ENCODE measurements at places on chromosomes 4 and X.

DNA sequence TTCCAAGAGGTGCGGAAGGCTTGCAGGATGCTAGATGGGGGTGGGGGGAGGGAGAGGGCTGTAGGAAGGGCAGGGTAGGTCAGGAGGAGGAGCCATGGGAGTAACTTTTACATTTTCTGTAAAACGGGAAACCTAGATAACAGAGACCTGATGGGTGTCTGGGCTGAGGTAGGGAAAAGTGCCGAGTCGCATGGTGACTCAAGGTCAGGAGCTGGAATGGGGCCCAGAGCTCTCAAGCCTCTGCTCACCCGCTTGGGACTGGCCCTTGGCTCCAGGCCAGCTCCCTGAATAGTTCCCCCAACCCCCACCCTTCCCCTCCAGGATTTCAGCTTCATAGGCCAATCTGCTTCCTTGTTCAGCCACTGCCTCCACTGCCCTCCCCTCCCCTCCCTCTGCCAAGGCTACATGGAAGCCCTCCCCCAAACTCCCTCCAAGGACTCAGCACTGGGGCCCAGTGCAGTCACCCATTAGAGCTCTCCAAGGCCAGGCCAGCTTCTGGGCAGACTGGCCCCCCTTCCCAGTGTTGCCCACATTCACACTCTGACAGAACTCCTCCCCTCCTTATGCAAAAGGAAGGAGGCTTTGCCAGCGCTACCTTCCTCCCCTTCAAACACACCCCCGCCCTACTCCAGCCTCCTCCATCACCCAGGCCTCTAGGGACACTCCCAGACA, 43.6 kb downstream of the TSC22D3 start:
- DNase-seq = peak; percentile 62

- no peak for DNase-seq
Measured at GRCh38 chr4:52868133-52868532, 6.0 kb downstream of the RASL11B start.

DNA sequence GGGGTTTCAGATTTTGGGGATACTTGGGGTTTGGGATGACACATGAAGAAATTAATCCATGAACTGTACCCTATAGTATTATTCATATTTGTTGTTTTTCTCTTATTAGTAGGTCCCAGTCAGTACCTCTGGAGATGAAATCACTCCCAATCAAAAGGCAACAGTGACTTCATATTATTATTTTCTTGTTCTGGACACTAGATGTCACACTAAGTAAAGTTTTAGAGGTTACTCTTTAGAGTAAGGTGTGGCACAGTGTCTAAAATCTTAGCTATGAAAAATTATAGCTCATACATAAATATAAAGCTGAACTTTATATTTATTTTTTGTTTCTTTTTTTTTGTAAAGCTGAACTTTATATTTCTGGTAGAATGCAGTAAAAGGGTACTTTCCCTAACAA, 35.1 kb downstream of the FAM114A1 start:
- peak; percentile 32 for DNase-seq

DNA sequence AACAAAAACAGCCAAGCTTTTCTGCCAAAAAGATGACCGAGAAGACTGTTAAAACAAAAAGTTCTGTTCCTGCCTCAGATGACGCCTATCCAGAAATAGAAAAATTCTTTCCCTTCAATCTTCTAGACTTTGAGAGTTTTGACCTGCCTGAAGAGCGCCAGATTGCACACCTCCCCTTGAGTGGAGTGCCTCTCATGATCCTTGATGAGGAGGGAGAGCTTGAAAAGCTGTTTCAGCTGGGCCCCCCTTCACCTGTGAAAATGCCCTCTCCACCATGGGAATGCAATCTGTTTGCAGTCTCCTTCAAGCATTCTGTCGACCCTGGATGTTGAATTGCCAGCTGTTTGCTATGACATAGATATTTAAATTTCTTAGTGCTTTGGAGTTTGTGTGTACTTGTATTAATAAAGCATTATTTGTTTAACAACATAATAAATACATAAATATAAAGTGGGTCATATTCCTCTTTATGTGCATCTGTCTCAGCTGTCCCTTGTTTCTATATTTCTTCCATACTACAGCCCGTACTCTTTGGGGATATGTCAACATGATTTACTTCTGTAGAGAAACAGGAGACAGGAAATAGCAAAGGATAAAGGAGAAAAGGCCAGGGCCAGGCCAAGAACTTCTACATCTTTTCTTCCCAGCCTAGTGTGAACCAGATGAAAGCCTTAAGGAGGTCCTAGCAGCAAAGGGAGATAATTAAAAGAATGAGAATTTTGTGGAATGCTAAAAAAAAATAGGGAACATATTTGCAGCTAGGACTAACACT, 667 bp downstream of the PTTG2 start:
- DNase-seq = no peak

DNA sequence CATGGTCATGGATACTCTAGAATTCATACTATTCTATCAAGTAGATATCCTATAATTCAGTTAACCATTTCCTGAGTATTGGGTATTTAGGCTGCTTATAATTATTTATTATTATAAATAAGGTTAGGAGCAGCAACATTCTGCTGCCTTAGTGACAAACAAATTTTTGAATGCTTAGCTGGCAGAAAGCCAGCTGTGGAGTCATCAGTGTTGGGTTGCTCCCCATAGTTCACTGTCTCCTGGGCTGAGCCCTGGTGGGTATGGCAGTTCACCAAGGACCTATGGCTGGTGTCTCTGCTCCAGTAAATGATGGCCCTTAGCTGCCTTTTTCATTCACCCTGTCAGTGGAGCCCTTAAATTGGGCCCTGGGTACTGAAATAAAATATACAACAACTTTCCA, 61.8 kb downstream of the SMARCA5 start:
- DNase-seq = no peak

DNA sequence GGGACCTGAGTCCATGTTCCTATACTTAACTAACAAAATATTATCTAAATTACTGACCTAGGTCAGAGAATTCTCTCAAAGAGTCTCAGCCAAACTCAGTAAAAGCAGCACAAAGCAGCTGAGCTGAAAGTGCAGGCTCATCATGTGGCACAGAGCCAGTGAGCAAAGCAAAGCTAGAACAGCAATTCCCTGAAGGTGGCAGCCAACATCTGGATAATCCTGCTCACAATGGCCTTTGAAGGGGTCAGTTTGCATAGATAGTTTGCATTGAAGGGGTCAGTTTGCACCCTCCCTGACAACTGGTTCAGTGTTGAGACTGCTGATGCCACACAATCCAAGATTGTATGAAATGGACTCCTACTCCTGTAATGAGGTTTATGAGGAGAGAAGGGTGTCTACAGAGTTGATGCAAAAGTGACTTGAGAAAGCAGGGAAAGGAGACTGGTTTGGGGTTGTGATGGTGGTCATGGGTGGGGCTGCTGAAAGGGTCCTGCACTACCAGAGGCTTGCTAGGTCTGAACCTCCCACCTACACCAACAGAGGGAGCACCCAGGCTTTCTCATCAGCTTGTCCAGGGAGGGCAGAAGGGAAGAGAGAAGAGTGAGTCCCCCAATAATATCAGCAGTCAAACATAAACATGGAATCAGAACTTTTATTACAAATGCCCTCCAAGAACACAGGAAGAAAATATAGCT, 39.7 kb downstream of the TRIM61 start:
- no peak for DNase-seq

DNA sequence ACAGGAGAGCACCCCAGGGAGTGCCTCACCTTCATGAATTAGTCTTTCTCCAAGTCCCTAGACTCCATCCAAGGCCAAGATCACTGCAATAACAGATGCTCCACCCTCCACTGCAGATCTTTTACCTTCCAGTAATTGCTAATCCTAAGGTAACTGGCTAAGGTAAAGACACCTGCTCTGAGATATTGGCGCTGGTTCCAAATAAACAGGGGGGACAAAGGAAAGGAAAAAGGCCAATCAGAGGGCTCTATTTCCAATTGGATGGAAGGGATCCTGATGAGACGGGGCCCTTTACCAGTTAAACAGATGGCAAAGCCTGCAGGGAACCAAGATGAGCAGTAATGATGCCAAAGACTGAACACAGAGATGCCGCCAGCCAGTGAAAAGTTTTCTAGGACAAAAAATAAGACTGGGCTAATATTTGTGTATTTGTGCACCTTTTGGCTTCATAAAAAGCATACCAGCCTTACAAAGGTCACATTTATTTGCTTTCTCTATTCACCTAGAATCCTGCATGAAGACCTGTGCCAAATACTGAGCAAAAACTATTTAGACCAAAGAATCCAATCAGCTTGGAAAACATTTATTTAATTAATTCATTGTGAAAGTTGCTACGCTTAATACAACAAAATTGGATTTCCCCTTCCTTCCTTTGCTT, 148.5 kb downstream of the PPP3CA start:
- DNase-seq = no peak

- DNase-seq = peak; percentile 25
Measured at GRCh38 chr4:95835672-95836071, 4.2 kb upstream of the PDHA2 start.

GRCh38 chr4:176277162-176277904, 8.3 kb upstream of the ASB5 start:
- peak; percentile 57 for DNase-seq

DNA sequence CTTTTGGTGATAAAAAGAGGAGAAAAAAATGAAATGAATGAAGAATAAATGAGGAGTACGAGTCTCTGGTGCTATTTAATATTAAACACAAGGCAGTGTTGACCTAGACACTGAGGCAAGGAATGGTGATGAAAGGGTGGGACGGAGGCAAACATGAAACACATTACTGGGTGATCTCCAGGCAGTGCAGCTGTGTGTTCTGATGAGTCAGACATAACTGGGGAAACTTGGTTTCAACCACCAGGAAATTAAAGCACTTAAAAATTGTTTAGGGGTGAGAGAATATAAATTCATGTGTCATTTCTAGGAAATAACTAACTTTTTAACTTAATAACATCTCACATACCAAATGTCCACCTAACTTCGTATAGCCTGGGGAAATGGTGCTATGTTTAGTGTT, 19.7 kb upstream of the CXCL6 start:
- peak; percentile 3 for DNase-seq

DNA sequence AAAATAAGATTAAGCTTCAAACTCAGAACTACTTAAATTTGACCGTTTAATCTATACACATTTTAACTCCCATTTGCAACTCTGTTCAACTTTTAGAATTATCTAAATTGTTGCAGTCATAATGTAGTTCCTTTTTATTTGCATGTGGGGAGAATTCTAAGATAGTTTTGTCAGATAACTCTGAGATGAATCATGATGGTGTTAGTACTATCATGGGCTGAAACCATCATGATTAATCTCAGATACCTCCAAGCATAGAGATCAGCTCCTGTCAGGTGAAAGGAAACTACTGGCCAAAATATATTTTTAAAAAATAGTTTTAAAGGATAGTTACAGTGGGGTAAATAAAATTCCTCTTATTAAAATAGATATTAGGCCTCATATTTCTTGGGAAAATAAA, 39.0 kb downstream of the FBXO8 start:
- no peak for DNase-seq

DNA sequence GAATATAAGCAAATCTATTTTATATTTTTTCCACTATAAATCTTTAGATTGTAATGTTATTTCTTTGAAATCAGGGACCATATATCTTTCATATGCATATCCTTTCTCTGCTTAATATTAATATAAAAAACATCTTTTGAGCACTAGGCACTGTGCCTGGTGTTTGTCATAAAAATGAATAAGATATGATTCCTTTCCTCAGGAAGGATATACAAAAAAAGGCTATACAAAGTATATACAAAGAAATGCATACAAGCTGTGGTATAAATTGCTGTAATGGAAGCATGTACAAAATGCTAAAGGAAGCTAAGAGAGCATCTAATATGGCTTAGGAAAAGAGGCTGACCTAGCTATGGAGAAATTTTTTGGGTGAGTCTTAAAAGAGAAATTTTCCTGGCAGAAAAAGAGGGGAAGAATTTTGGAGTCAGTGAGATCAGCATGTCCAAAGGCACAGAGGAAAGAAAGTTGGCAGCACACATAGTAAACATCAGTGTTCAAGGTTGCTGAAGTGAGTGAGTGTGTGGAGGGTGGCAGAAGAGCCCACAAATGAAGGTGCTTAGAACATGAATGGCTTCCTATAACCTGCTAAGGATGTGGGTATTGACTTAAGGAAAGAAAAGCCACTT, 500.0 kb downstream of the SPRY1 start:
- no peak for DNase-seq

DNA sequence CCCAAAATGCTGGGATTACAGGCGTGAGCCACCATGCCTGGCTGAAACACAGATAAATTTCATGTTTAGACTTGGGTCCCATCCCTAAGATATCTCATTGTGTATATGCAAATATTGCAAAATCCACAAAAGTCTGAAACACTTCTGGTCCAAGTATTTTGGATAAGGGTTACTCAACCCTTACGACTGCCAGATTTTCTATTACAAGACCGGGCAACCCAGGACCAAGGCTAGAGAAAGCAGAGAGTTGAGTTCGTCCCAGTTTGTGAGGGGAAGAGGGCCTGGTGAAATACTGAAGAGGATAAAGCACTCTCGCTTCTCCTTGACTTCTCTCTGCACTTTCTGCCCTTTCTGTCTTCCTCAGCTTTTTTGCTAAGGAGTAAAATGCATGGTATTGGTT, 34.5 kb downstream of the ZFX start:
- DNase-seq = no peak

DNA sequence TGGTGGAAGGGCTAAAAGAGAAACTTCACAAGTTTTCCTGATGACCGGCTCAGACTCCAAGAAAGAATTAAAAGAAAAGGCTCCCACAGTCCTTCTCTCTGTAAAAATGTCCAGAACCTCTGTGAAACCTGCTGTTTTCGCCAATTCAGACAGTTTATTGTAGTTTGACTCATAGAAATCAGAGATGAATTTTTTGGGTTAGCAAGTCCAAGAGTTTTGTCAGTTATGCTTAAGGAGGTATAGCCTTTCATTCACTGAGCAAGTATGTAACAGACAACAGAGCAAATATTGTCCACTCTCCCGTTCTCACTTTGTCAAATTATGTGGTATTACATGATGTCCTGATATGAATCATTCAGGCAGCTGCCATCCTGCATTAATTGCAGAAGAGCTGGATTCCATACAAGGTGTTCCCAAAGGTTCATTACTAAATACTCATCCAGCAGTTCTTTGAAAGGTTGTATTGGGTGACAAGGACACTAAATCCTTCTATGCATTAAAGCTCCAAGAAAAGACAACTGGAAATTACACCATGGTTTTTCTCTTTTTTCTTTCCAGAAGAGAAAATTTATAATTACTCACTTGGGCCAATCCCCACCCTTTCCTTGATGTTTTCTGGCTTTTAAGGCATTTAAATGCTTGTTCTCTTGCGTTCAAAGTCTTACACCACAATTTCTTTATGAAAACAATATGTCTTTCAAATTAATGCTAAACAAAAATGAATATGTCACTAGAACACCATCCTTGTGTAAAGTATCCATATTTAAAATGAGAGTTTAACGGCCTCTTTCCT, 30.0 kb upstream of the PLAC1 start:
- DNase-seq = no peak

DNA sequence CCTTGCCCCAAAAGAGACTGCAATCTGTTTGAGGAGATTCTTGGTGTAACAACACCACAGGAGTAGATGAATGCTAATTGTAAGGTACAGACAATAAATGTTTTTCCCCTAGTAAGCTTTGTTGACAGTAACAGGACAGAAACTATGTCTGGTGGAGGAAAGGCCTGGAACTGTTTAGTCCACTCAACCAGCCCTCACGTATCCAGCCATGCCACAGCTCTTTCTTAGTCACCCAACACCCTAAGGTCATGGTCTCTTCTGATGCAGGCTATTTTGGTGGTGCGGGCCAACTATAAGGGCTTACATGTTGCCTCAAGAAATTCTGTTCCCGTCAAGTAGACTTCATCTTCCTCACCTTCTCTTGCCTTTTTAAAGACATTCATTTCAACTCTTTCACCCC, 75.9 kb upstream of the GAB1 start:
- DNase-seq = no peak

Data from LoVo (cell line).